CD4-positive, alpha-beta T cell treated with Interleukin-6 at 100 ng/mL for 8 hours (primary cell): ENCODE measurements at places on chromosomes 1 and 21.

DNA sequence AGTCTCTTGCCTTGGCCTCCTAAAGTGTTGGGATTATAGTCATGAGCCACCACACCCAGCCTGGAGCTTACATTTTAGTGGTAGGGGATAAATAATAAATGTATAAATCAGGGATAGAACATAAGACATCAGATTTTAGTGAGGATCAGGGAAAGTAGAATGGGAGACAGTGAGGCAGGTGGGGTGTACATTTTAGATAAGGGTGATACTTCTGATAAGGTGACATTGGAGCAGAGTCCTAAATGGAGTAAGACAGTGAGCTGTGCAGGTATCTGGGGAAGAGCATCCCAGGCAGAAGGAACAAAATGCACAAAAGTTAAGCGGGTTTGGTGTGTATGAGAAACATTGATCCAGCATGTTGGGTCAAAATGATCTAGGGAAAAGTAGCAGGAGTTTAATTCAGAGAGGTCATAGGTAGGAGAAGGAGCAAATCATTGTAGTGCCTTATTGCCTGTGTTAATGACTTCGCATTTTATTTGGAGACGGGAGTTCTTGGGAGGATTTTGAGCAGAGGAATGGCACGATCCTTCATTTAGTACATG, 11.1 kb downstream of the EPB41 start:
- no peak for DNase-seq

DNA sequence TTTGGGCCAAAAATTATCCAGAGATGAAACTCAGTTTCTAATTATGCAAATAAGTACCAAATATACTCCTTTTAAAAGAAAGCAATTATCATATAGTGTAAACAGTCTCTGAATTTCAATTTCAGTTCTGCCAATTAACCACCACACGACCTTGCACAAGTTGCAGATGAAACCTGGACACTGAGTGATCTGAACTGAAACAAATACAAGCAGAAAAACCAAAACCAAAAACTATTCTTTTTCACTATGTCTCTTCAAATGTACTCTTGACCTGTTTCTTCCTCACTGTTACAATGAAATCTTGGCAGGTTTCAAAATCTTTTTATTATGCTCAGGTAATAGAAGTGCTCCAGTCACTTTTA, 79.2 kb downstream of the TYW3 start:
- DNase-seq, result no peak

- no peak for DNase-seq
Observed at GRCh38 chr1:204255966-204256365, 42.2 kb upstream of the GOLT1A start.

GRCh38 chr1:160061369-160062229, 8.4 kb downstream of the KCNJ10 start:
- no peak for DNase-seq

DNA sequence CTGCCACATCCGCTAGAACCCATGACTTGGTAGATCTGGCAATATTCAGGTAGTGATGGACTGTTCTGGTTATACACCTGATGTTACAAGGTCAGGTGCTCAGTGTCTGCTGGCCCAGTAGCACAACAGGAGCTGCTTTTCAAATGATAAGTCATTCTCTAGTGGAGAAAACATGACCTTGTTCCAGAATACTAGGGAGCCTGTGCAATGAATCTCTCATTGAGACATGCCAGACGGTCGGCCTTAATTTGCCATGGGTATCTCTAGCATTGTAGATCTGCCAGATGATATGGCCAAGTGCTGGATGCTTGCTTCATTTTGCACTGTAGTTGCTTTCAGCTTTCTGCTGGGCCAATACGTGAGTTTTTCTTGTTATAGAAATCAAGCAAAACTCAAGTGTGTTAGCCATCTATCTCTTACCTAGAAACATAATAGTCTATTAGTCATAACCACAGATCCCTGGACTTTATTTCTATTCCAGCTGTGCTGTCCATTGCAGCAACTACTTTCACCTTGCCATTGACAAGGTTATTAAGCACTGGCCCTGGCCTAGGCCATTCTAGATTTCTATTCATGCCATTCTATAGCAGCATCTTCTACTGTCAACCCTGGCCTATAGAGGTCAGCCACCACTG, 13.9 kb upstream of the CENPF start:
- no peak for DNase-seq

DNA sequence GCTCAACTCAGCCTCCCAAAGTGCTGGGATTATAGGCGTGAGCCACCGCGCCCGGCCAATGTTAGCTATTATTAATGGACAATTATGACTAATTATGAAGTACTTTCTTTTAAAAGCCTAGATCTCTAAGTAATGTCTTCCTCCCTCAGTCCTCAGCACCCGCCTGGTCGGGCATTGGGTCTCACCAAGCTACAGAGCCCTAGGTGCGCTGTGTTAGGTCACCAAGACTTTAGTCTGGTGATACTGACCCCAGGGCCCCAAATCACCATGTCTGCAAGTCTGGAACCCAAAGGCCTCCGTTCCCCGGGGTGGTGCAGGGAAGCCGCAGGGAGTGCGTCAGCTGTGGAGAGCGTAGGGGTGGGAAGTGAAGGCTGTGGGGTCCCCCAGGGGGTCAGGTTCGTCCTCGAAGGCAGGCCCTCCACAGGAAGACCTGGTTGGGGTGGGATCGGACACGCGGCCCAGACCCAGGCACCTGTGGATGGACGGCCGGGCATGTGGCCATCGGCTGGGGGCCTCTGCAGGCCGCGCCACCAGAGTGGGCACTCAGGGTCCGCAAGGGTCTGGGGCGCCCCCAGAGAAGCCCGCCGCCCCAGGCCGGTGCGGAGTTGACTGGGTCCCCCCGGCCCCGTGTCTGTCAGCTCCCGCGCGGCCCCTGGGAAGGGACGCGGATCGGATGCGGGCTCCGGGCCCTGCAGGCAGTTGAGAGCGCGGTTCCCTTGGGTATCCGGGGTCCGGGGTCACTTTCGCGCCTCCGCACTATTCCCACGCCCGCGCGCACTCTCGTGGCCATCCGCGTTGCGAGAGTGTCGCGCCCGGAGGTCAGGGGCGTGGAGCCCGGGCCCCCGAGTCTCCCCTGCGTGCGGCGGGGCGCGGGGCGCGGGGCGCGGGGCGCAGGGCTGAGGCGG, 710 bp upstream of the PDXK start:
- no peak for DNase-seq

DNA sequence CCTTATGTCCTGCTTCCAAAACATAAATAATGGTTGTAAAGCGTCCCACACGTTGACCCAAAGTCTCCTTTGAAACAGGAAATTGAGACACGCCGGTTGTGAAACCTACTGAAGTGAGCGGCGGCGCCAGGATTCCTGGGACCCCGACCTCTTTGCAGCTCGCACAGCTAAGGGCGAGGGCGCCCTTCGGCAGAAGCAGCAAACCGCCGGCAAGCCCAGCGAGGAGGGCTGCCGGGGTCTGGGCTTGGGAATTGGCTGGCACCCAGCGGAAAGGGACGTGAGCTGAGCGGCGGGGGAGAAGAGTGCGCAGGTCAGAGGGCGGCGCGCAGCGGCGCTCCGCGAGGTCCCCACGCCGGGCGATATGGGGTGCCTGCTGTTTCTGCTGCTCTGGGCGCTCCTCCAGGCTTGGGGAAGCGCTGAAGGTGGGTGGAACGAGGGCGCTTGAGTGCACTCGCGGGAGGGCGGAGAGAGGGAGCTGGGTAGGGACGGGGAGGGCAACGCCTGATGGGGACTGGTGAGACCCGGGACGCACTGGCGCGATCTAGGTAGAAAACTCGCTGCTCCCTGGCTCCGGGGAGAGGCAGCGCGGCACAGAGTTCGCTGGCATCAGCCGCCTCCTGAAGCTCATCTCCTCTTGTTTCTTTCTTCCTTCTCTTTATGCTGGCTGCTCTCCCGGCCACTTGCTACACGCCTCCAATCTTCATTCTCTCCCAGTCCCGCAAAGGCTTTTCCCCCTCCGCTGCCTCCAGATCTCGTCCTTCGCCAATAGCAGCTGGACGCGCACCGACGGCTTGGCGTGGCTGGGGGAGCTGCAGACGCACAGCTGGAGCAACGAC, at the start of gene CD1D:
Gene CD1D (plus strand): TSS at position 155 of the 836 bp plus-strand sequence. CDS start 207 bp downstream, at position 362.
- no peak for DNase-seq

- no peak for DNase-seq
Observed at GRCh38 chr1:160414881-160415280, 14.5 kb downstream of the VANGL2 start.

- DNase-seq, result no peak
Observed at GRCh38 chr1:115912116-115912515, 64.2 kb upstream of the SLC22A15 start.

DNA sequence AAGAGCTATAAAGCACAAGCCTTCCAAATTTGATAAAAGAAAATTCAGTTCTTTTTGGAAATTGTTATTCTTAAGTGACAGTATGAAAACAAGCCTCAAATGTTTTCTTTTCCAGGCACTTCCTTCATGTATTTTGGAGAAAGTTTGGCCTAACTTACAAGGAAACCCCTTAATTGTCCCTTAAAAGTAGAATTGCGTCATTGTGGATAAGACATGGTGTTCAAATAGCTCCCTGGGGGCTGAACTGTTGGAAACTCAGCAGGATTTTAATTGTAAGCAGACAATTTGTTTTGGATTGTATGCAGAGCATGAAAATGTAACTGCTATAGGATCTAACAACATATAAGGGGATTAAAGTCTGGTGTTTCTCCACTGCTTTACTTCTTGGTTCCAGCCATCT, 35.4 kb upstream of the FGGY start:
- no peak for DNase-seq

GRCh38 chr21:35724156-35724555, 336.2 kb downstream of the SETD4 start:
- no peak for DNase-seq

DNA sequence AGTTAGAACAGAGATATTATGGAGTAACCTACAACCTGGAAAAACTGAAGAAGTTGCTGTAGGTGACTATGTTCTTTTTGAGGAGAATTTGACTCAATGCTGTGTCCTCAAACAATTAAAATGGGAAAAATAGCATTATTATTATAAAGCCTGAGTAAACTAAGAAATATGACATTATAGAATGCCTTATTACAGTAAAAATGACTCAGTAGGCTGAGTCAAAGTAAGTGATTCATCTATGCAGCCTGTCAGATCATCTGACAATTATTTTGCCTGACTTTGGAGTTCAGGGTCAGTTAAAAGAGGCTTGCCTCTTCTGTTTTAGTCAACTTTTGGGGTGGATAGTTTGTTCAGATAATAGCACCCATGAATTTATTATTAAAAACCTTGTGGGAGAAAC, 150.8 kb upstream of the PTGFR start:
- no peak for DNase-seq

GRCh38 chr1:39370602-39371001, 120.8 kb upstream of the BMP8A start:
- DNase-seq, result no peak

DNA sequence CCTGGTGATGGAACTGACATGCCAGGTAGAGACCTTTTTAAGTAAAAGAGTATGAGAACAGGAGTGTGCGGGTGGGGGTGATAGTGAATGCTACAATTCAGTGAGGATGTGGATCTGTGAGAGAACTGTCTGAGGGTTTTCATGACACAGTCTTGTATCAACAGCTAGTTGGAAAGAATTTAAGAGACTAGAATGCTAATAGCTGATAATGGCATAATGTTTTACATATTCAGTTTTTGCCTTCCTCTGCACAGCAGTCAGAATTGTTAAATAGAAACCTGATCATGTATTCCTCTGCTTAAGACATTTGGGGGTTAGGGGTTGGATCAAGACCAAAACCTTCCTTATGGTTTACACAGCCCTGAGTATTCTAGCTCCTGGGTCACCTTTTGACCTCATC, 152.8 kb upstream of the ZRANB2 start:
- no peak for DNase-seq

- DNase-seq, result no peak
Observed at GRCh38 chr1:231240531-231240882, 505 bp upstream of the GNPAT start.

DNA sequence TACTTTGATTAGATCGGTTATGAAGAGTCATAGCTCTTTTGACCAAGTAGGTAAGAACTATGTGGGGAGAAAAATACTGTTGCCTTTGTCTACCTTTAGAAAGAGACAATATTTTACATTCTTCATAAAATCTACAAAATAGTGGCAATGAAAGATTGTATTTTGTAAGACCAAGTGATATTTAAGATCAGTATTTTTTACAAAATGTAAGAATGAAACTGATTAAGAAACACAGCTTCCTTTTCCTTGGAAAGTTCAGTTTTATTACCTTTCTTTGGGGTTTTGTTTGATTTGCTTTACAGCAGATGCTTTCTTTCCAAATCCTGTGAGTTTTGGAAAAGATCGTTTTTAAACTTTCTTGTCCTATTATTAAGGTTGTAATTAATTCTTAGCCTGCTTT, 69.8 kb downstream of the SLC35A3 start:
- DNase-seq, result no peak

GRCh38 chr1:244801246-244801645, 34.2 kb upstream of the COX20 start:
- DNase-seq, result peak; percentile 56

- DNase-seq, result no peak
Observed at GRCh38 chr1:220754212-220754917, 6.2 kb downstream of the MTARC2 start.

GRCh38 chr21:19286876-19287275, 883.3 kb upstream of the TMPRSS15 start:
- no peak for DNase-seq

DNA sequence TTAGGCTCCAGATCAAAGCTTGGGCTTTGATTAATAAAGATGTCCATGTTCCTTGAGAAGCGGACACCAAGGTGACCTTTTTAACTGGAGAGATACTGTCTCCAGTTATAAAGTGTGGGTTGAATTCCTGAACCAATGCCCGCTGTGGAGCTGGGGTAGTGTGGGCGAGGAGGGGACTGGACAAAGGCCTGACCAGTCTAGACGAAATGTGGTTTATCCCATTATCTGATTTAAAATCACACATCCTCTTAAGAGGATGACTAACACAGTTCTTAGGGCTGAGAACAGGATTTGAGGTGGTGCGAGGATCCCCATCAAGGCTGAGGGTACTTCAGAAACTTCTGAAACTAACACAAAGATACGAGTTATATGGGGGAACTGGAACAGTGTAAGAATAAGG, 84.5 kb upstream of the GCLM start:
- no peak for DNase-seq

DNA sequence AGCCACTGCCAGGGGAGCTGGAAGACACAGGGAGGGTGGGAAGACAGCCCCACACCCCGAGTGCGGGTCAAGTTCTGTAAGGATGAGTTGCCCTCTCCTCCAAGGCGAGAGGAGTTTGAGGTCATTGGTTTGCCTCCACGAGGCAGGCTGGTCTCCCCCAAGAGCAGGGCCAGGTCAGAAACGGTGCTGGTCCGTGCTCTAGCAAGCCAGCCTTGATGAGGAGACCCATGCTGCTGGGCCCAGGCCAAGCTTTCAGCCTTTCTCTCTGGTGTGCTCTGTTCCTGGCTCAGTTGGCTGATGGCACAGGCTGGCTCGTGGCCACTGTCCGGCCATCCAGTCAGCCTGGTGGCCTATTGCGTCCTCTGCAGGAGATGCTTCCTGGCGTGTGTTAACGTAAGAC, 12.0 kb upstream of the PCBP3 start:
- DNase-seq, result no peak

- no peak for DNase-seq
Observed at GRCh38 chr1:3515774-3516480, 61.5 kb downstream of the ARHGEF16 start.

GRCh38 chr1:106517224-106517623, 539.2 kb upstream of the PRMT6 start:
- DNase-seq, result no peak

- no peak for DNase-seq
Observed at GRCh38 chr1:204751883-204752687, 66.5 kb upstream of the LRRN2 start.

- DNase-seq, result peak; percentile 22
Observed at GRCh38 chr1:155127105-155127966, at the start of gene EFNA1. Gene EFNA1, plus strand, starts transcription at chr1:155127876. Its CDS starts 102 bp downstream, at chr1:155127978.

- no peak for DNase-seq
Observed at GRCh38 chr21:19981938-19982337, 1016.3 kb upstream of the NCAM2 start.

- DNase-seq, result no peak
Observed at GRCh38 chr21:29481641-29482040, 182.9 kb downstream of the BACH1 start.
